ENCODE measurements at places on chromosomes 7 and 10.

DNA sequence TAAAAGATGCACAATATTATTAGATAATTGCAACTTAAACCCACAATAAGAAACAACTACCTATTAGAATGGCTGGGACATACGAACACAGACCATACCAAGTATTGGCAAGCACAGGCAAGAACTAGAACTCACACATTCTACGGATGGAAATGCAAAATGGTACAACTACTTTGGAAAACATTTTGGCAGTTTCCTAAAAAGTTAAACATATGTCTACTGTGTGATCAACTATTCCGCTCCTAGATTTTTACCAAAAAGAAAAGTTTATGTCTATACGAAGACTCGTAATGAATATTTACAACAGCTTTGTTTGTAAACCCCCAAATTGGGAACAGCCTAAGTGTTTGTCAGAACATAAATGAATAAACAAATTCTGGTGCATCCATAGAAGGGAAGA lies 194.7 kb downstream of the FGFR2 start:
- no peak for DNase-seq

DNA sequence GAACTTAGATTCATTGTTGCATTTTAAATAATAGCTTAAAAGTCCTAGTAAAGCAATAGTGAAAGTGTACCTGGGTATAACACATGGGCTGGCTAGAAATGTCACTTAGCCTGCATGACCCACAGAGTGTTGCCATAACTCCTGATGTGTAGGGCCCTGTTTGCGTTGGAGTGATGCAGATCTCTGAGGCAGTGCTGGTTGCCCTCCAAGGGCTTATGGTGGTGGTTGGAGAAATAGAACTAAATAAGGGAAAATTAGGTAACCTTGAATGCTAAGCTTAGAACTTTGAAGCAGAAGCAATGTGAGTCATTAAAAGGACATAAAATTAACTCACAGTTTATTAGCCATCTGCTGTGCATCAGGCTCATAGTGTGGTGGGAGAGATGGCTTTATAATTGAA lies 105.7 kb downstream of the CCNY start:
- no peak for DNase-seq

DNA sequence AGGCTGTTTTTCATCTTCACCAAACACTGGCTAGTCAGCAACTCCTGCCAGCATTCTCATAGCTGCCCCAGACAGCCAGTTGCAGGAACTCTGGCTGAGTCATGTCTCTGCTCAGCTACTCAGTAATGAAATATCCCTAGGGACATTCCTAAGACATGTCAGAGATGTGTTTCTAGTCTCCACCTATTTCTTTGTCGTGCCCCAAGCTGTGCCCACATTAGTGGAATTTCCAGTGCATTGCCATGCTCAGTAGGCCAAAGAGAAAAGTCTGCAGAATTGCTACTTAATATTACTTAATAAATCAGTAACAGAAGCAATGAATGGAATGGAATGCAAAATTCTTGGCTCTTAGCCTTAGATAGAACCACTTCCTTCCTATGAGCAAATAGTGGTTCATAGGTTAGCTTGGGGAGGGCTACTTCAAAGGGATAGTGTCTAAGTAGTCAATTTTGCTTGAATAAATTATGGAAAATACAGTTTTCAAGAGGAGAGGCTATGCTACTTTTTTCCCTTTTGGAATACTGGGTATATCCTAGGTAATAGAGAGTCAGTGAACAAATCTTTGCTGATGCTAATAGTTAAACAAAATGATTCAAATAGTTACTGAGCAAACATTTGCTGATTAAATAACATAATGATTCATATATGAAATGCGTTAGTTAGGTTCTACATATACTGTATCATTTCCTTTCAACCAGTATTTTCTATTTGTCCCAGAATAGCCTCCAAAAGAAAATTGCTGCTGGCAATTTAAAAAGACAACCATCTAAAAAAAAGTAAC lies 23.6 kb upstream of the SEMA3C start:
- DNase-seq = peak; percentile 99

GRCh38 chr7:79673421-79673820 lies 220.0 kb upstream of the MAGI2 start:
- DNase-seq = no peak

DNA sequence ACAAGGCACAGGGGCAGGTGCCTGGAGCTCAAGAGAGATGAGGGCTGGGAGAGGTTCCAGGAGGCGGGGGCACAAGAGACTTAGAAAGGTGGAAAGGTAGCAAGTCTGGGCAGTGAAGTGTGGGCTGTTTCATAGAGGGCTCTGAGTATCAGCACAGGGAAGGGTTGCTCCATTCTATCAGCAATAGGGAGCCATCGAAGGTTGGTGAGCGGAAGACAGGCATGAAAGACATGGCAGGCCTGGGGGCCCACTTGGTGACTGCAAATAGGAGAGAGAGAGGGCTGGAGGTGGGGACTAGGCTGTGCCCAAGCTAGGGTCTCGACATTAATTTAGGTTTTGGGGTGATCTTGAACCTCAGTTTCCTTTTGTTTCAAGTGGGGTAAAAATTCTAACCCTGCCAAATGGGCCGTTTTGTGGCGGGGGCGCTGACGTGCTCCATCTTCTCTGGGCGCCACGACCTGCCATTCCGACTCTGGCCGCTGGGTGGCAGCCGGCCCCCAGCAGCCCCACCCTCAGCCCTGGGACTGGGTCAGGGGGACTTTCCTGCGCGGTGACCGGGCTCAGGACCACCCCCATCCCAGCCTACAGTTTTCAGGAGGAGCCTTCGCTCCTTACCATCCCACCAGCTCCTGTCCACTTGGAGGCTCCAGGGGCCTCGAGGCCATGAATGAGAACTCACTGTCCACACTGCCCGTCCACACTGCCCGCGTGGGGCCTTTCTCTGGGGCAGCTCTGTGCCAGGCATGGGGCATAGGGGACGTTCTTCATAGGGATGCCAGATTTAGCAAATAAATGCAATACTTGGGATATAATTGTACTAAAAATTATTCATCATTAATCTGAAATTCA lies 37.2 kb upstream of the PCBD1 start:
- peak; percentile 6 for DNase-seq

- DNase-seq = no peak
Observed at GRCh38 chr7:7668706-7669105, 28.2 kb downstream of the UMAD1 start.

DNA sequence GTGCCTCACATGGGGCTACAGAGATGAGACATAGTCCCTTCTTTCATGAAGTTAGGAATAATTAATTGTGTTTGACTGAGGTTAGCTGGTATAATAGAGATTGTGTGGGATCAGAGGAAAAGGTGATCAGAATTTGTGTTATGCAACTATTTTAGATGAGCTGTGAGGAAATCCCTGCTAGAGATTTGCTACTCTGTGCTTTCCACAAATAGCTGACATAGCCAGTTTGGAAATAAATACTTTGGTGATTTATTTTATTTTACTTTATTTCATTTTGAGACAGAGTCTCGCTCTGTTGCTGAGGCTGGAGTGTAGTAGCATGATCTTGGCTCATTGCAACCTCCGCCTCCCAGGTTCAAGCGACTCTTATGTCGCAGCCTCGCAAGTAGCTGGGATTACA lies 32.3 kb downstream of the ST7 start:
- no peak for DNase-seq

- DNase-seq = no peak
Observed at GRCh38 chr10:14556285-14556956, 218.3 kb downstream of the FAM107B start.

DNA sequence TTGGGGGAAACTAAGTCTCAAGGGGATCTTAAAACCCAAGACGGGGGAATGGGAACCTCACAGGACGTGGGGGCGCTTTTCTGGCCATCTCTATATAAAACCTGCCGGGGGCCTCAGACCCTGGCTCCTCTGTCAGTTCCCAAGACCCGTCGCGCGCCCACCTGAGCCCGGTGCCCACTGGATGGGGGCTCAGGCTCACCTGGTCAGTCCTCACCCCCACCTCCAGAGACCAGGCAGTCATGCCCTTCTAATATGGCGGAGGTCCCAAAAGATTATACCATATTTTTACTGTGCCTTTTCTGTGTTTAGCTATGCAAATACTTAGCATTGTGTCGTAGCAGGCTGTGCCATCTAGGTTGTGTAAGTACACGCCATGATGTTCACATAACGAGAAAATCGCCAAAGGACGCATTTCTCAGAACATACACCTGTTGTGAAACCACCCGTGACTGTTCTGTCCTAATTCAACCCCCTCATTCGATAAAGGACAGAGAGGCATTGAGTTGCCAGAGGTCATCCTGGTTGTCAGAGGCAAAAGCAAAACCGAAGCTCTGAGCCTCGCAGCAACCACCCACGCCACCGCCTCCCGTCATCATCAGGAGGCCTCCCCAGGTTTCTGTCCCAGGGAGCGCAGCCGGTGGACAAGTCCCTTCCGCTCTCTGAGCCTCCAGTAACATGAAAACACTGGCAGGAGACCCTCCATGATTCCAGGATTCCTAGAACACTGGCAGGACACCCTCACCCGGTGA lies 28.9 kb downstream of the OAT start:
- no peak for DNase-seq

DNA sequence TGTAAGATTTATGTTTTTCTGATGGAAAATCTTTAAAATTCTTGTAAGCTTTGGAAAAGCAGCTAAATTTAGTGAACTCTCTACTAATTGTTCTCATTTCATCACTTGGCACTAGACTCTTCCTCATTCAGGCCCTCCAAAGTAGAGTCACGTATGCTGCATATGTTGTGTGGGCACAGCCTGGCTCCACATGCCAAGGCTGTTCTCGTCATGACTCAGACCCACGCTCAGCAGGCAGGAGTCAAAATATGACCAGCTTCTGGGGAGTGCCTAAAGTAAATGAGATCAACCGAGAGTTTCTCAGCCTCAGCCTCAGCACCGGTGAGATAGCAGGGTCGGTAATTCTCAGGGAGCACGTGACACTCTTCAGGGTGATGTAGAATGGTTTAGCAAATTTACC lies 1672.9 kb downstream of the REEP3 start:
- DNase-seq = no peak

DNA sequence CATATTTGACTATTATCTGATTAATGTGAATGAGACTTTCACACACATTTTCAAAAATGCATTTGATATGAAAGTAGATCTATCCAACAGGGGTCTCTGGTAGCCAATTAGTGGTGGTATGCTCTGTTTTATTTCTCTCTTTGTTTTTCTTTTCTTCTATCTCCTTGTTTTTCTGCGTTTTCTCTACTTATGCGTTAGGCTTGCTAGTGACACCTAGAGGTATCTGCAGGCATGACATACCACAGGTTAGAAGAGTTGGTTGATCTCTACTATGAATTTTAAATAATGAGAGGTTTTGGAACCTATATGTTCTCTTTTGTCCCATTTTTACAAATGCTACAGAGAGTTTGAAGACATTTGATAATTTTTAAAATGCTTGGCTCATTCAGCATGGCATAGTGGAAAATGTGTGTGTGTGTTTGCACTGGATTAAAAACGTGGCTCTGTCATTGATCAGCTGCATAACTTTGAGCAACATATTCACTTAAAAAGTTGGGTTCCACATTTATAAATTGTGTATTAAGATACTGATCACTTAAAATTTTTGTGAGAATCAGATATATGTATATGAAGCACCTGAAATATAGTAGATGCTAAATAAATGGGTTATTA lies 28.1 kb upstream of the PLXDC2 start:
- DNase-seq = peak; percentile 45

DNA sequence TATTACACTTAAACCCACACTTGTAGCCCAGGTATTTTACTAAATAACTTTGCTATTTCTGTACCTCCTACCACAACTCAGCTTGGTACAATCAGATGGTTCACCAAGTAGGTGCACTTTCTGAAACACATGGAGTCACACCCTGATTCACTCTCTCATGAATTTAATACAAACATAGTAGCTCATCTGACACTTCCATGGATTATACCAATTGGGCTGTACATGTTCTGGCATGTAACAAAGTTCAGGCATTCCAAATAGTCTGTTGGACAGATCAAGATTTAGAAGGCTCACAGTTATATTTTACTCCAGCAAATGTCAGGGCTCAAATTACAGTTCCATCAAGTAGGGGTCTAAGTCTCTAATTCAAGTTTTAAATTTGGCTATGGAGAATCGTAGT lies 62.2 kb upstream of the RNF148 start:
- DNase-seq = no peak

Measured in kidney glomerular epithelial cell (primary cell).